Activated B cell treated with CpG ODN at 0.5 μM for 24 hours (primary cell): ENCODE measurements at places on chromosomes 12 and 14.

- DNase-seq, result no peak
Measured at GRCh38 chr14:52844262-52845060, 53.1 kb upstream of the GNPNAT1 start.

GRCh38 chr14:65888677-65889076, 476.1 kb downstream of the FUT8 start:
- no peak for DNase-seq

DNA sequence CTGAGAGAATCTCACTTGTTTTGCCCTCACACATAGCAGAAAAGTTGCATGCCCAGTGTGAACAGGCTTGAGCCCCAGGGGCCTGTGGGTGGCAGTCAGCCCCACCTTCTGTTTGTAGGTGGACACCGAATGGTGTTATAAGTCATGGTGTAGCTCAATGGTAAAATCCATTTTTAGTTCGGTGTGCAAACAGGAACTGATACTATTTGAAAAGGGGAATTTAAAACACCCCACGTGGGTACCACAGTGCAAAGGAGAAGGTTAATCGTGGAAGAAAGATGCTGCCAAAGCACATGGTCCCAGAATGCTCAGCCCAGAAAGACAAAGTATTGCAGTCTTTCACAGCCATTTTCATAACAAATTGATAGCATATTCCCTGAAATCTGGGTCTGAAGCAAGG, 71.8 kb upstream of the GZMB start:
- DNase-seq, result no peak

DNA sequence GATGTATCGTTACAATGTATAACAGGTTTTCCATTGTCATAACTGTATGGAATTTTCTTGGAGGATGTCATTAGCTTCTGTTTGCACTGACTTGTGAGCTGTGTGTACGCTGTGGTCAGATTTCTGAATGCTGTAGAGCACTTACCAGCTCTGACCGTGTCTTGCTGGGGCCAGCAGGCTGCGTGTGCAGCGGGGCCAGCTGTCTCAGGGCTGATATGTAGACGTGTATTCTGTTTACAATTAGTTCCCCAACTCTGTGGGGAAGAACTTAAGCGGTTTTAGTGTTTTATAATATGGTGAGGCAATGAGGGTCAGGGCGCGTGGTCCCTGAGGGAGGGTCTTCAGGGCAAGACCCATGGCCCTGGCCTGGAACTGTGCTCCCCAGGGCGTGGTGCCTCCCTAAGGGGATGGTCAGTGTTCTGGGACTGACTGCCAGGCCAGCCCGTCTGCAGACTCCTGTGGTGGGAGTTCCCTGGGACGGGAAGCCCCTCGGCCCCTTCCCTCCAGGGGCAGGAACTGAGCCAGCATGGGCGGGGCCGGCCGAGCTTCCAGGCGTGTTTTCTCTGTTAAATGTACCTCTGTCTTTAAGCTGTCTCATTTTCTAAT, 18.7 kb downstream of the XRCC3 start:
- DNase-seq, result no peak

GRCh38 chr12:70243510-70244371, 508 bp downstream of the CNOT2 start:
- DNase-seq, result peak; percentile 33

DNA sequence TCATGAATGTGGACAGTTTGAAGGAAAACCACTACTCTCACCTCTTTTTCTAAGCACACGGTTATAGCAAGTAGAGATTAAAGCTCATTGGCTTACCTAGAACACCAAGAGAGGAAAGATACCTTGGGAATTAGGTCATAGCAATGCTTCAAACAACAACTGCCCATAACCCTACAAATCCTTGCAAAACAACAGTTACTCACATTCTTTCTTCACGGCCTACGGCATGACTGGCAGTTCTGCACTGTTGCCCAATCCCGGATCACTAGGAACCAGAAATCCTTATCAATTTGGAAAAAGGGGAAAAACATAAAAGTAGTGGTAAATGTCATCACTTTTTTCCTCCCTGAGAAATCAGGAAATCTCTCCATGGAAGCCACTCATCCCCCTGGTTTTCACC, 9.6 kb upstream of the ISM2 start:
- DNase-seq, result no peak

- no peak for DNase-seq
Measured at GRCh38 chr14:20676072-20676471, 8.3 kb upstream of the RNASE4 start.

- DNase-seq, result no peak
Measured at GRCh38 chr12:130949806-130950205, 3.9 kb upstream of the ADGRD1 start.

DNA sequence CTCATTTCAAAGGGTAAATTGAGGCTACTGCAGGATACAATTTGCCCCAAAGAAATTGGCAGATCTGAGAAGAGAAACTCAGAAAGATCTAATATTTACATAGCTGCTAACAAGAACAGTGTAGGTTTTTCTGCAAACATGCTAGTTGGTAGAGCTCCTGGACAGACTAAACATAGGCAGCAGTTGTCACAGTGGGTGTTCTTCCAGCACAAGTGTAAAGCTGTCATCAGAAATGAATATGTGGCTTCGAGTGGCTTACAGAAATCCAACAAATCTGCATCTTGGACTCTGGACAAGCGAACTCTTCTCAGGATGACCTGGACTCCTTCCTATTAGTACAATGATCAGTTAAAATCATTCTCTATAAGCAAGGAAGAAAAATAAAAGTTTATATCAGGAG, 5.9 kb downstream of the CBX5 start:
- DNase-seq, result no peak

DNA sequence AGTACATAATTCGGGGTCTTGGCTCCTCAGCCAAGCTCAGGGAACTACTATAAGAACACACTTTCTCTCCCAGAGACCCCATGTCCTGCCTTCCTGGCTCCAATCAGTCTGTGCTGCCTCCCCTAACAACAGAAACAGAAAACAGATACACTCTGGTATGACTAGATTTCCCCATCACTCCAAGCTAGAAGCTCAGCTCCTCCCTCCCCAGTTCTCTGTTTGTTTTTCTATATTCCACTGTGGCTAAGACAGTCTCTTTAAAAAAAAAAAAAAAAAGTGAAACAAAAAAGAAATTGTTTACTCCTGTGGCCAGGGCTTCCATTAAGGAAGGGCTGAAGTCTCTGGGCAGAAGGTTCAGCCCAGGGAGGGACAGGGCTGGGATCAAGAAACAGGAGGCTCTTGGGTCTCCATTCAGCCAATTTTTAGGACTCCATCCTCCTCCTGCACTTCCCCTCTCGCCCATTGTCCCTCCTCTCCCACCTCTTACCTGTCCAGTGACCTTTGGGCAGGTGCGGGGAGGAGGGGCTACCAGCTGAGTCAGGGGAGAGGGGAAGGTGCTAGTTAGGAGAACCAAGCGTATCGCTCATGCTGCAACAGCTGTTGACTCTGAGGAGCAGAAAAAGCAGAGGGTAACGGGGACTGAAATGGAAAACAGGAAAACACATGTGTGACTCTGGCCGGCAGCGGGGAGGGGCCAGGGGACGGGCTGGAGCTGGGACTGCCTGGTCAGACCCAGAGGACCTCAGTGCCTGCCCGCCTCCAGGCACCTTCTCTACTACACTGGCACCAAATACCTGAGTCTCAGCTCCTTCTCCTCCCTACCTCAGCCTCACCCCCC, 4.1 kb upstream of the SLC7A7 start:
- no peak for DNase-seq

DNA sequence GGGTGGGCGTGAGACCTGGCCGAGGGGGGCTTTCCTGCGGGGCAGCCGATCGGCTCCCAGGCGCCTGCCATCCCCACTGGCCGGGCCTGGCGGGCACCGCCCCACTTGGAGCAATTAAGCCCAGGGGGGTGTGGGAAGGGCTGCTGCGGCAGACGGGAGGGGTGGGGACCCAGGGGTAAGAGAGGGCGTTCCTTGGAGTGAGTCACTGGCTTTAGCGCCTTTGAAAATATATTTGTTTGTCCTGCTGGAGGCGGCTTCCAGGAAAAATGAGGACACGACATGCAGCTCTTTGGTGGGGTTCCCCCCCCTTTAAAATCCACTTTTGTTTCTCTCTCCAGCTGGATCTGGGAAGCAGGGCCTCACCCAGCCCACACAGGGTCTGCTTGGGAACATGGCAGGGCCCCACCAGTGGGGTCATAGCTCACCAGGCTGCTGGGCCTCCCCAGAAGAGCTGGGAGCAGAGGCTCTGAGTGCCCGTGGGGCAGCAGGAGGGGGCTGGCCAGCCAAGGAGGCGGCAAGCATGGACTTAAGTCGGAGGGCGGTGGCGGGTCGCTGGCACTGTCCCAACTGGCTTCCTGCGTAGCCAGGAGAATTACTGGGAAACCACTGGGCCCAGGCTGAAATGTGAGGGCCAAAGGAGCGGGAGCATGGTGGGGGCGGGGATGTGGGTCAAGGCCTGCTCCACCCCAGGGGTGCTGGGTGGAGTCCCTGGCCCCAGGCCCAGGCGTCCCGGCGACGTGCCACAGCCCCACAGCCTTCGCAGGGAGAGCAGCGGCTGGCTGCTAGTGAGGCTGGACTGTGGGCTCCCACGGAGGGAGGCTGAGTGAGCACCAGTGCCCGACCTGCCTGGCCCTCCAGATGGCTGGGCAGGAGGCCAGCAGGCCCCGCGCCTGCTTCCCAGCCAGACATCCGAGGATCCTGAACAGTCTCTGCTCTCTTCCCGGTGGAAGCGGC, 128.0 kb downstream of the RFLNA start:
- no peak for DNase-seq

GRCh38 chr12:27060740-27061139, 21.6 kb downstream of the C12orf71 start:
- no peak for DNase-seq

DNA sequence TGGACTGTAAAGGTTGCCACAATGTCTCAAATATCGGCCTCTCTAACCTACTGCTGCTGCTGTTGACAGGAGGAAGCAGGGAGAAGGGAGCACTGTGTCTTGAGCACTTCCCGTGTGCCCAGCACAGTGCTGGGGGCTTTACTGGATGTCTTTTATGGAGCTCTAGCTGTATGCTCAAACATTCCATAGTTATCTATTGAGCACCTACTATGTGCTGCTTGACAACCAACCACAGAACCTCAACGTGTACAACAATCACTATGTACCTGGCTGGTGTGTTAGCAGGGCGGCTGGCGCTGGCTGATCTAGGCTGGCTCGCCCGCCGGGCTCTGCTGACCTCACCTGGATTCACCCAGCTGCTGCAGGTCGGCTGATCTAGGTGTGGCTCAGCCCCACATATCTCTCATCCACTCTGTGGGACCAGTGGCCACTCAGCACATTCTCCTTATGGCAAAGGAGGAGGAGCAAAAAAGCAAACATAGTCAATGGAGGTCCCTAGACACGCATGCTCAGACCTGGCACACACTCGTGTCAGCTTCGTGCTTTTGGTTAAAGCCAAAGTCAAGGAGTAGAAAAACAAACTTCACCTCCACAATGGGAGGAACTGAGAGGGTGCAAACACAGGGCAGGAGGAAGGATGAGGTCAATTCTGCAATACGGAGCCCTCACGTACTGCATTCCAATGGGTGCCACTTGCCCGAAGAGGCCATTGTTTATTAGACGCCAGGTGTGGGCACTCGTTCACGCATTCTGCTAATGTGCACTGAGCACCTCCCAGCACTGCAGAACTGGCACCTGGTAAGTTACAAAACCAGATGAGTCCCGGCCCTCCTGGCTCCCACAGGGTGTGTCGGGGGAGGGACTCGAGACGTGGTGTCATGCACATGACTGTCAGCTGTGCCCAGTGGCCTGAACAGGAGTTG, 147.2 kb downstream of the SCARB1 start:
- DNase-seq, result no peak

DNA sequence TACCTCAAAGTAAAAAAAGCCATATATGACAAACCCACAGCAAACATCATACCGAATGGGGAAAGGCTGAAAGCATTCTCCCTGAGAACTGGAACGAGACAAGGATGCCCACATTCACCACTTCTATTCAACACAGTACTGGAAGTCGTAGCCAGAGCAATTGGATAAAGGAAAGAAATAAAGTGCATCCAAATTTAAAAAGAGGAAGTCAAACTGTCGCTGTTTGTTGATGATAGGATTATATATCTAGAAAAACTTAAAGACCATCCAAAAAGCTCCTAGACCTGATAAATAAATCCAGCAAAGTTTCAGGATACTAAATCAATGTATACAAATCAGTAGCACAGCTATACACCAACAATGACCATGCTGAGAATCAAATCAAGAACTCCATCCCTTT, 5.2 kb downstream of the NDUFA12 start:
- DNase-seq, result no peak

DNA sequence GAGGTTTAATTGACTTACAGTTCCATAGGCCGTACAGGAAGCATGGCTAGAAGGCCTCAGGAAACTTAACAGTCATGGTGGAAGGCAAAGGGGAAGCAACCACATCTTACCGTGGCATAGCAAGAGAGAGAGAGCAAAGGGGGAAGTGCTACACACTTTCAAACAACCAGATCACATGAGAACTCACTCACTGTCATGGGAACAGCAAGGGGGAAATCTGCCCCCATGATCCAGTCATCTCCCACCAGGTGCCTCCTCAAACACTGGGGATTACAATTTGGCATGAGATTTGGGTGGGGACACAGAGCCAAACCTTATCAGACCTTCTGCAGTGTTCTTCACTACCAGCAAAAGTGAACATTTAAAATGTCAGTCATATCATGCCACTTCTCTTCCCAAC, 58.9 kb downstream of the USP15 start:
- no peak for DNase-seq

DNA sequence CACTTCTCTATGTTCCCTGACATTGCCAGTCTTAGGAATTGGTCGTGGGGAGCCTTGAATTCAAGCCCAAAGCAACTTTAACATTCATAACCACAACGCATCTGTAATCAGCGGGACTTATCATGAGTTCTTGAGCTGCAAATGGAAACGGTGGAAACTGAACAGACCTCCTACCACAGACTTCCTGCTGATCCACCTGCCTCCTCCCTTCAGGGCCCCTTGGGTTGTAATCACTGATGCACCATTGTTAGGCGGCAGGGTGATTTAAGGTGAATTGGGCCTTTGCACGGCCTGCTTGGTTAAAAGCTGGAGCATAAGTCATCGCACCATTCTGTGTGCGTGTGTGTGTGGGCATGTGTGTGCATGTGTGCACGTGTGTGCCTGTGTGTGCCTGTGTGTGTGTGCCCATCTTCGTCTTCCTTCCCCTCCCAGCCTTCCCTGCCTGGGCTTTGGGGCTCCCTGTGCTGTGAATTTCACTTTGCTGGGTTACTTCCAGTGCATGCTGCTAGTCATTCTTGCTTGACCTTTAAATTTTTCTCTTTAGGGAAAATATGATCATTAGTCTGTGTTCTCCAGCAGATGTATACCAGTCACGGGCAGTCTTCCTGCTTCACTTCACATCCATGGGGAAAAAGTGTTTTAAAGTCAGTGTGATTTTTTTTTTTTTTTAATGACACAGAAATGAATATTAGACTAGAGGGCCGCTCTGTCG, 29.1 kb downstream of the CHST11 start:
- no peak for DNase-seq

DNA sequence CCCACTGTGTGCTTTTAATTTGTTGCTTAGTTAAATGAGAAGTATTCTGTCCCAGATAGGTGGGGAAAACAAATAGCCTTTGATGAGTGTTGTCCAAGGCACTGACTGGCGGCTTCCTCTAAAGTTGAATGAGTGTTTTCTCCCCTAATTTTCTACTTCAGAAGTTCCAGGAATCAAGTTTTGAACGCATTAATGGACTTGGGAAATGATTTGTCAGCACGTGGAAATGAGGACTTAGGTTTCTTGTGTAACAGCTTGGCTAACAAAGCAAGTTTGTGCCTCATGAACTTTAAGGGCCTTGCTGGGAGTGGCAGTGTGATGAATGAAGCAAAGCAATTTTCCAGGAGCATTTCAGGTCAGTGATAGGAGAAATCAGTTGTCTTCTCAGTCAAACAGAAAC, 56.9 kb downstream of the LIN52 start:
- no peak for DNase-seq

- no peak for DNase-seq
Measured at GRCh38 chr12:94676031-94676641, 25.8 kb upstream of the TMCC3 start.
